ENCODE measurements at places on chromosomes 6 and 20.

GRCh38 chr6:111199935-111200334, 112.6 kb downstream of the SLC16A10 start:
- no peak for DNase-seq

GRCh38 chr6:94597487-94597886, 979.8 kb upstream of the MANEA start:
- no peak for DNase-seq

- DNase-seq: no peak
Measured at GRCh38 chr6:70980727-70981126, 23.9 kb upstream of the B3GAT2 start.

DNA sequence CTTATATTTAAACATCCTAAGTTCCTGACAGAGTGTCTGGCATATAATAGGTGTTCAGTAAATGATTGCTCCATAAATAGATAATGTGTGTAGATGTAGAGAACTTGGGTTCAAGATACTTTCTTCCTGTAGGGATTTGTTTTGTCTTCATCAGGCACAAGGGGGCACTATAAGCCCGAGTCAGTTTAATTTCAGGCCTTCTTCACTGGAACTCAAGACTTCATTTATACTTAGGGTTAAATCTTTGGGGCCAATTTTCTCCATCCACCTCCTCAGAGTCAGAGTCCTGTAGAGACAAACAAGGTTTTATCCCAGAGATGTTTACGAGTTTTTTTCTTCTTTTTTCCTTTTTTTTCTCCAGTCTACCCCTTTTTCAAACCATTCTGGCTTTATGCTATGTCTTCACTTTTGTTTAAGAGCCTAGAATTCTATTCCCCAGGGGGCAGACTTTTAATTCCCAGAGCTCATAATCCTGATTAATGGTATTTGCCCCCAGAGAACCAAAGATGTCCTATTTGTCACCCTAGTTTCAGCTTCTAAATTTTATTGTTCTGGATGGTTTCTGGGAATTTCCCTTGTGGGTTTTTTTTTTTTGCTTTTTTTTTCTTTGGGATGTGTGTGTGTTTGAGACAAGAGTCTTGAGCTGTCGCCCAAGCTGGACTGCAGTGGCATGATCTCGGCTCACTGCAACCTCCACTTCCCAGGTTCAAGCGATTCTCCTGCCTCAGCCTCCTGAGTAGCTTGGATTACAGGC, 88.4 kb downstream of the HFE start:
- no peak for DNase-seq

DNA sequence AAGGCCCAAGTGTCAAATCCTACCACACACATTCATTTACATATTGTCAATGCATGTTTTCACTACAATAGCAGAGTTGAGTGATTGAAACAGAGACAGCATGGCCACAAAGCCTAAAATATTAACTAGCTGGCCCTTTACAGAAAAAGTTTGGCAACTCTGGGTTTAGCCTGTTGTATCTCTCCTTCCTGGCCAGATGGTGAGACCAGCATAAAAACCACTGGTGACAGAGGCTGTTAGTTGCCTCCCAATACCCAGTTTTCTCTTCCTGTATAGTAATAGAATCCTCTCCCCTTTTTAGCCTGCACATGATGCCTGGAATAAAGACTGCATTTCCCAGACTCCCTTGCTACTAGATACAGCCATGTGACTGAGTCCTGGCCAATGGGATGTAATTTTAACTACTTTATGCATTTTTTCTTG, 100.0 kb upstream of the TAB2 start:
- no peak for DNase-seq

- no peak for DNase-seq
Measured at GRCh38 chr20:34403908-34404307, 40.8 kb downstream of the ITCH start.

GRCh38 chr20:57996936-57997890, 231.2 kb downstream of the ANKRD60 start:
- DNase-seq: no peak

DNA sequence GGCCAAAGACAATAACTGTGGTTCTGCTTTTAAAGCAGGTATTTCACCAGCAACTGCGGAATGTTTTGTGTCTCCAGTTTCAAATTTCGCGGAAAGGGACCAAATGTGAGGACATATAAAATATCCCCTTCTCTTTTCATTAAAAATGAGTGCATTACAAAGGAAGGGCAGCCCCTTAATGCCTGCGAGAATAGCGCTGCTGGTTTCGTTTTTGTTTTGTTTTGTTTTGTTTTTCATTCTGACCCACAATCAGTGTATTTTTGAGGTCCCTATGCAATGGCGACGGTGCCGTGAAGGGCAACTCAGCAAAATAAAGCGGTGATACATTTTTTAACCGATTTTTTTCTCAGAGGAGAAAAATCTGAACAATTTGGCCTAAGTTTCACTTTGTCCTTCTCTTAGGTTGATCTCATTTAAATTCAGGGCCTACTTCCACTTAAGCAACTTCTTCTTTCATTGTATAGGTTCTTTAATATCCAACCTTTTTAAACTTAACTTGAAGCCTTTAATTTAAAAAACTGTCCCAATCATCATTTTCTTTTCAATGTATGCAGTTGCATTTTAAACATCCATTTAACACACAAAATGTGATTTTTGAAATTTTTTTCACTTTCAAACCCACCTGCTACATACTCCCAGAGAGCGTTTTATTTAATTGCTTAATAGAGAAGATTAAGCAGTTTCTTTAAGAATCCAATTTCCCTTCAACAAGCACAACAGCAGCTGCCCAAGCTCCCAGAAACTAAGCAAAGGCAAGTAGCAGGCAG, 2.9 kb upstream of the HIVEP2 start:
- no peak for DNase-seq

DNA sequence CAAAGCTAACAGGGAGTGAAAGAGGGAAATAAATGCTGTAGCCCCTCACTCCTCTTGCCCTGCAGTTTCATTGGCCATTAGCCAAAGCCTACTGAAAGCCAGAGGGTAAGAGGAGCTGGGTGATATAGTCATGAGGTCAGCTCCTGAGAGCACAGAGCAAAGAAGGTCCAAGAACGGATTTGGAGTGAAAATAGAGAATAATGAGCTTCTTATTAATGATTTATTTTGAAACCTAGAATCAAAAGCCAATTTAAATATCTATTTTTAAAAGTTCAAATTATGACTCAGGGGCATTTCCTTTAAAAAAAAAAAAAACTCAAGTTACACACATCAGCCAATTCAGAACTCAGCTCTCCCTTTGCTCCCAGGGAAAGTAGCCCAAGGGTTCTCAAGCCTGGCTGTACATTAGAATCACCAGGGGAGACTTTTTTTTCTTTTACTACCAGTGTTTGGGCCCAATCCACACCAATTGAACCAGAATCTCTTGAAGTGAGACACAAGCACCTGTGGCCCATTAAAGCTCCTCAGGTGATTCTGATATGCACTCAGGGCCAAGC, 79.1 kb downstream of the SNAP25 start:
- DNase-seq: no peak

GRCh38 chr6:9361749-9362148, 926.4 kb upstream of the SLC35B3 start:
- no peak for DNase-seq

GRCh38 chr6:111651185-111652034, 45.7 kb upstream of the TRAF3IP2 start:
- no peak for DNase-seq

- DNase-seq: no peak
Measured at GRCh38 chr6:142075516-142076101, 57.1 kb upstream of the GJE1 start.

- DNase-seq: no peak
Measured at GRCh38 chr6:43887906-43888683, 118.1 kb downstream of the VEGFA start.

GRCh38 chr20:32709632-32710121, 33.6 kb downstream of the COMMD7 start:
- DNase-seq: no peak

DNA sequence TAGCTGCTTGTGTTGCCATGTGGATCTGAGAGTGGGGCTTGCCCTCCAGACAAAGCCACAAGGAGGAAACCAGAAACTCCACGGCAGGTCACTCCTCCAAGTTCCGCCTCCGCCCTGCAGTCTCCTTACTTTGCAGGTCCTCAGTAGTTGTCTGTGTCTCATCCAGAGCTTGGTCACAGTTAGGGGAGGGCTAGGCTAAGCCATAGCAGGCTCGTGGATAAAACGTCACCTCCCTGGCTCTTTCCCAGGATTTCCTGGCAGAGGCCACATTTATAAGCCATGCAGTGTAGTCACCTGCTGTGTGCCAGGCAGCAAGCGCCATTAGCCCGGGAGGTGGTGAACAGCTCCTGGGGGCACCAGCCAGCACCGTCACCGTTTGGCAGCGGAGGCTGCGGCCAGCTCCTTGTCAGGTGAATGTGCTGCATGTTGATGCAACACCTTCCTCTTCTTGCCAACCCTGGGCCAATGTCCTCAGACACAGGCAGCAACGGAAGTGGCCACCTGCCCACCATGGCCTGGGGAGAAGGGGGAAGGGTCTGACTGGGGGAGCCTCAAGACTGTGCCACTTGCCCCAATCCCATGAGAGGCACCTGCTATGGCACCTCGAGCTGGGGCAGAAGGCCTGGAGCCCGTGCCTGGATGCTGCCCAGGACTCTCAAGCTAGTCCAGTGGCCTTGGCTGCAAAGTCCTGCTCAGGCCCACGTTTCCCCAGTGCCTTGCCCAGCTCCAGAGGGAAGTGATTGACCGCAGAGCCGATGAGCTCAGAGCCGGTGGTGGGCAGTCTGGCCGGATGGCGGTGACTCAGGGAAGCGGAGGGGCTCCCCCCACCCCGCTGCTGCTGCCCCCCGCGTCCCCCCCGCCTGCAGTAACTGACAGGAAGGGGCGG, 39.0 kb upstream of the SLCO4A1 start:
- no peak for DNase-seq

- no peak for DNase-seq
Measured at GRCh38 chr6:139955366-139956155, 581.1 kb upstream of the CITED2 start.

DNA sequence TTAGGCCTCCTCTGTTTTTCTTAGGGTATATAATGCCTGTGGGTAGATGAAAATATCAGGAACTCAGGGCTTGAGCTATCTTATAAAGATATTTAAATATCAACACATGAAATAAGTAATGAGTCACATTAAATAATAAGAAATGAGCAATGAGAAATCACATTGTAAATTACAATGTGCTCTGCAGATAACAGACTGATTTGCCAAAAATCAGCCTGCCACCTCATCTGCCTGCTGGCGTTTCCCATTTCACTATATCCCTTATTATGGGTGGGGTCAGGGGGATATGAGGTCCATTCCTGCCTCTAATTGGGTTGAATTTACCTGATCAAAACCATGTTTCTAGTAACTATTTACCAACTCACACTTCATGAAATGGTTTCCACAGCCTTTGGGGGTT, 335.2 kb downstream of the CDC5L start:
- no peak for DNase-seq

- no peak for DNase-seq
Measured at GRCh38 chr6:137754866-137755265, 112.2 kb upstream of the TNFAIP3 start.

- no peak for DNase-seq
Measured at GRCh38 chr6:73823832-73824231, 127.8 kb downstream of the CD109 start.

- no peak for DNase-seq
Measured at GRCh38 chr6:81495999-81496398, 256.5 kb downstream of the TENT5A start.

GRCh38 chr6:1524040-1524480, 85.7 kb upstream of the FOXC1 start:
- peak; percentile 38 for DNase-seq

DNA sequence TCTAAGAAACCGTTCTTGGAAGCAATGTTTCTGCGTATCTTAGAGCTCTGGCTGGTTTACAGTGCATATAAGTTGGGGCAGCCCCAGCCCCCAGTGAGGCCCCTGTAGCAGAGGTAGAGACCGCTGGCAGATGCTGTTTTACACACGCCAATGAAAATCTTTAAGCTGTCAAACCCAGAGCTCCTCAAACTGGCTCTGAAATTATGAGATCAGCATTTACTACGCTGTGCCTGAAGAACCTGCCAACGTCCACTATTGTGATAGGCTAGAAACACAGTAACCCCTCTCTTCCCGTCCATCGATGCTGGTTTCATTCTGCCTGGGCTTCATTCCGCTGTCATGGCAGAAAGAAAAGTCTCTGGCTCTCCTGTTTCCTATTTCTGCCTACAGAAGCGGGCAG, 160.6 kb downstream of the SMOC2 start:
- DNase-seq: no peak

DNA sequence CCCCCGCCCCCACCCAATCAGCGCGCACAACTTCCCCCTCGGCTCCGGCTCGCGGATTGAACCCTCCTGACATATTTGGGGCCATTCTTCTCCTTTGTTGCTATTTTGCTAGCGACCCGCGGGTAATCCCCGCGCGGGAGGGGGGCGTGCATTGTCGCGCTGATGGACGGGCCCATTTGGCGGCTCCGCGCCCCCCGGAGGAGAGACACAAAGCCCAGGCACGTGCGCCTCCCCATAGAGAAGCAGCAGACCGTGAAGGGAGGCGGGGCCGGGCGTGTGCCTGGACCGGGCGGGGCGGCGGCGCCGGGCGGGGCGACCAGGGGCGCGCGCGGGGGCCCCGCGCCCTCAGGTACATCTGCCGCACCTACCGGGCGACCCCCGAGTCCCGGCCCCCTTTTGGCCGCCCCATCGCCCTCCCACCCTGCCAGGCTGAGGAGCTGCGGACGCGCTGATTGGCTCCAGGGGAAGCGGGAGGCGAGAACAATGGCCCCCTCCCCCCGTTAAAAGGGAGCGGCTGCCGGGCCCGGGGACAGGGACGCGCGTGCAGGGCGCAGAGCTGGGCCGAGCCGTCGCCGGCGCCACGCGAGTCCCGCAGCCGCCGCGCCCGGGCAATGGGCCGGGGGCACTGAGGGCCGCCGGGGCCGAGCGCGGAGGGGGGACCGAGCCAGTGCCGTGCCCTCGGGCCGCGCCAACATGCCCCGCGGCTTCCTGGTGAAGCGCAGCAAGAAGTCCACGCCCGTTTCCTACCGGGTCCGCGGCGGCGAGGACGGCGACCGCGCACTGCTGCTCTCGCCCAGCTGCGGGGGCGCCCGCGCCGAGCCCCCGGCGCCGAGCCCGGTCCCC, at the start of gene INSM1:
INSM1 (plus strand) TSS at position 530 of the 843 bp plus-strand sequence; CDS start at position 694, 164 bp downstream.
- no peak for DNase-seq

DNA sequence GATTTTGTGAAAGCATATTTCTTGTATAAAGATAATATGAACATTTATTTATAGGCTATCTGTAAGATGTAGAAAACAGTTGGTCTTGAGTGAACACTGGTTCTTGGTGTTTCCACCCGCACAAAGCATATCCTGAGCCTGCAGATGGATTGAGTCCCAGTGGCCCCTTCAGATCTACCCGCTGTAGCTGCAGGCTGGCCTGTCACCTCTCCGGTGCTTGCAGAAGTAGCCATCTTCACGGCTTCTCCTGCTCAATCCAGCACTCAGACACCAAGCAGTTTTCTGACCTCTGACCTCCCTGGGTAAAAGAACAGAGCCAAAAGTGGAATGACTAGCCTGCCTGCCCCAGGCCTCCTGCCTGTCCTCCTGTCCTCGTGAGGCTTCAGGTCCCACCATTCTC, 22.7 kb downstream of the LYRM2 start:
- no peak for DNase-seq

DNA sequence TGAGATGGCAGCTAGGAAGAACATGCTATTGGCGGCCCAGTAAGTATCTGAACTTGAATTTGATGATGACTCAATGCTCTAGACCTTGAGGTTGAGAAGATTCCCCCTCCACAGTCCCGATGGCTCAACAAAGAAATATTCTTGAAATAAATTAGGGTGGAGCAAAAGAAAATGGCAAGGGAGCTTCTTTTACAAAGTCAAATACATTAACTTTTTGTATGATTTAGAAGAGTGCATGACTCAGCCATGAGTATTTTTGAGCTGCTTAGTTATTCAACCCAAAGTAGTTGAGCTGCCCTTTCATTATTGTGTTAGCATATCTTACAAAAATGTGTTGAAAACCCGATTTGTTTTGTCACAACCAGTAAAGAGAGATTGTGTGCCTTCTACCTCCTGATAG, 7.6 kb downstream of the TFAP2C start:
- no peak for DNase-seq

All from activated T-helper 1 cell treated with anti-CD3 and anti-CD28 coated beads, Interleukin-2, amount 50 U/mL, for 16 hours (primary cell).